ENCODE measurements at places on chromosomes 11 and 22.

DNA sequence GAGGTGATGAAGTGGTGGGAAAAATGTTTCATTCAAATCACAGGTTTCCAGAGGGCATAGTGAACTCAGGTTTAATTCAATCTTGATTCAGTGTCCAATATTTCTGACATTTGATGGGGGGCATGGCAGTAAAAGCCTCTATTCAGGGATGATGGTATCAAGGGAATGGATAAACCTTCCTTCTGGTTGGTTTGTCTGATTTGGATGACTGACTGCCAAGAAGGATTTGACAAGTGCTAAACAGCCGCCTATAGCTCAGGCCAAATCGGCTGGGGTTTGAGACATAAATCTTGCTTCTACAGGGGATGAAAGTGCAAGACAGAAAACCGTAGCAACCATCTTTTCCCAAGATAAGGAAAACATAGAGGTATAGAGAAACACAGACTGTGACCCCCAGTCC, 121.8 kb upstream of the C11orf87 start:
- DNase-seq: no peak

GRCh38 chr22:50027639-50028537, 15.3 kb upstream of the IL17REL start:
- DNase-seq: no peak

- DNase-seq: no peak
Measured at GRCh38 chr11:70481625-70482528, 83.5 kb downstream of the CTTN start.

GRCh38 chr11:96050435-96051182, 126.7 kb upstream of the MTMR2 start:
- no peak for DNase-seq

DNA sequence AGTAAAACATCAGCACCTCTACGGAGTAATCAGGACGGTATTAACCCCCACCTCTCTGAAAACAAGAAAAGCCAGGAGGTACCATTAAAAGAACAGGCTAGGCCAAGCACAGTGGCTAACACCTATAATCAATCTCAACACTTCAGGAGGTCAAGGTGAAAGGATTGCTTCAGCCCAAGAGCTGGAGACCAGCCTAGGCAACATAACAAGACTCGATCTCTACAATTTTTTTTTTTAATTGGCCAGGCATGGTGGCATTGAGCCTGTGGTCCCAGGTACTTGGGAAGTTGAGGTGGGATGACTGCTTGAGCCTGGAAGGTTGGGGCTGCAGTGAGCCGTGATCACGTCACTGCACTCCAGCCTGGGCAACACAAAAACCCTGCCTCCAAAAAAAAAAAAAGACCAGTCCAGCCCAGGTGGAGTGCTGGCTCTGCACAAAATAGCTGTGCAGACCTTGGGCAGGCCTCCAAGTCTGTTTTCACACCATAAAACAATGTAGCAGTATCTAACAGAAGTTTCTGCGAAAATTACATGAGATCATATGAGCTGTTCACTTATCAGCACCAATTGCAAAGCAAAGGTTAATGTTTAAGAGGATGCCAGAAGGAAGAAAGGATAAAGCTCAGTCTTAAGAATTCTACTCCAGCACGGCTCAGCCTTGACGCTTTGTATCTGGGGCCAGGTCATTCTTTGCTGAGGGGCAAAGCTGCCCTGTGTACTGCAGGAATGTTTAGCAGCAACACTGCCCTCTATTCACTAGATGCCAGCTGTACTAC, 14.8 kb downstream of the CHKA start:
- DNase-seq: no peak

- no peak for DNase-seq
Measured at GRCh38 chr11:59667812-59668187, 1.0 kb downstream of the PATL1 start.

- DNase-seq: no peak
Measured at GRCh38 chr11:89361734-89362133, 129.4 kb downstream of the NOX4 start.

DNA sequence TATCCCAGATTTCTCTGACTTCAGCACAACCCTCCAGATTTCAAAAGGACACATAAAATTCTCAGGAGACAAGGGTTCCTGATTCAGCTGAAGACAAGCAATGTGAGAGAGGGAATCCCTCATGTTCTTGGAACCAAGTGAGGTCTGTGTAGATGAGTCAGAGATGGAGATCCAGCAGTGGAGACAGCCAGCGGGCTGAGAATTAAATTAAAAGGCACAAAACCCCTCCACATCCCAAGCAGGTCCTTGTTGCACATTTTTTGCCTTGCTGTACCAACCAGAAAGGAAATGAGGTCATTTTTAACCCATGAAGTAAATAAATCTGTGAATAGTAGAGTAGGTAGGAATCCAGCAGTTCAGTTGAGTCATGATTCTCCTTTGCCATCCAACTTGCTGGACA, 9.7 kb downstream of the MTNR1B start:
- DNase-seq: no peak

- DNase-seq: no peak
Measured at GRCh38 chr11:63844836-63845235, 5.9 kb downstream of the MARK2 start.
